ENCODE measurements at places on chromosomes 2 and 18. TPM values are rescaled to one million over a fixed set of nuclear protein-coding genes. Genes with fewer than 3 reads are reported as not detected.

Gene TP53I3
- 0.90 TPM for total RNA-seq

DNA sequence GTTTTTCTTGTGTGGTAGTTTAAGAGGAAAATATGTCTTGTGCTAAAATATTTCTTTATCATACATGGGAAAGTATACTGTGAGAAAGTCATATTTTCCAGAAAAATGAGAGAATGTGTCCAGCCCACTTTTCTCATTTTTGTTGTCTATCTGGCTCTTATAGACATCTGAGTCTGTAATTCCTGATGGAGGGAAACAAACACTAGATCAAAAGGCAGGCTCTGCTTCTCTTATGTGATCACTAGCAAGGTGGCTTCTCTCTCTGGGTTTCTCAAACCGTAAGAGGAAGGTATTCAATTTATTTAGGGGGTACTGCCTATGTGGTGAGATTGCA lies 40.0 kb upstream of the PEX13 start:
- no peaks in the 10 kb centered on the region for H3K36me3 ChIP-seq
- H3K27ac ChIP-seq = peak overlapping the region; percentile 35
- peaks cover 28% of the 10 kb centered on the region for H3K4me1 ChIP-seq
- H3K4me3 ChIP-seq = no peak overlapping the region
- H3K27me3 ChIP-seq = no peaks in the 10 kb centered on the region

Gene SLC19A3
- not detected for total RNA-seq

Gene SRD5A2
- total RNA-seq = not detected

Gene DSC3
- total RNA-seq = not detected

DNA sequence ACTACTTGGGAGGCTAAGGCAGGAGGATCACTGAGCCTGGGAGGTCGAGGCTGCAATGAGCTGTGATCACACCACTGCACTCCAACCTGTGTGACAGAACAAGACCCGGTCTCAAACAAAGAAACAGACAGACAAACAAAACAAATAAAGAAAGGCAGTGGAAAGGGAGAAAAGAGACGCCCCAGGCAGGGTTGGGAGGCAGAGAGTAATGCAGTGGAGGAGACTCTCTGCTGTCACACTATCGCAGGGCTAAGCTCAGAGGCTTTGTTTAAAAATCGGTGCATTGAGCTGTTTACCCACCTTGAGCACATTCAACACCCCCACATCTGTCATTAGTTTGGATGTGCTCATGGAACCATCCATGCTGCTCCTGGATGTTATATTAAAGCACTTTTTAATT lies 84.2 kb upstream of the RMP24 start:
- H3K4me1 ChIP-seq = no peaks in the 10 kb centered on the region
- DNase-seq = no peak
- H3K36me3 ChIP-seq = no peaks in the 10 kb centered on the region
- H3K27ac ChIP-seq = no peak overlapping the region
- H3K27me3 ChIP-seq = peaks cover 3% of the 10 kb centered on the region

- H3K27me3 ChIP-seq = peaks cover 82% of the 10 kb centered on the region
- H3K4me3 ChIP-seq = no peak overlapping the region
- DNase-seq = no peak
- H3K27ac ChIP-seq = no peak overlapping the region
Observed at GRCh38 chr2:176145085-176145969, 6.0 kb upstream of the HOXD4 start.

GRCh38 chr2:86357392-86357963 lies 20.1 kb upstream of the REEP1 start:
- no peak overlapping the region for H3K27ac ChIP-seq
- no peak overlapping the region for H3K4me3 ChIP-seq
- H3K36me3 ChIP-seq = no peaks in the 10 kb centered on the region

DNA sequence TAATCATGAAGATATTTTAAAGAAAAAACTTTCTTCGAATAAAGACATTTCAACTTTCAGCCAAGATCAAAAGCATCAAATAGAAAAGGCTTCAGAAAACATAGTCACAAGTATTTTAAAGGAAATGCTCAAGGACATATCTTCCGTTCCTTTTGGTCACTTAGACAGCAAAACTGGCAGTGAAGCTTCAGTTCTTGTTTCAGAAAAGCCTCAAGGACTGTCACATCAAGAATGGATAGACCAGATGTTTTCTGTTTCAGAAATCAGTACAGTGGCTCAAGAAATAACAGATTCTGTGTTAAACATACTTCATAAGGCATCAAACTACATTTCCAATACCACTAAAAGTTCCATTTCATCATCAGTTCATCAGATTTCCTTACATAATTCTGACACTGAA lies 51.8 kb downstream of the FSIP2 start:
- no peaks in the 10 kb centered on the region for H3K4me1 ChIP-seq
- no peak for DNase-seq
- no peak overlapping the region for H3K27ac ChIP-seq
- H3K36me3 ChIP-seq = no peaks in the 10 kb centered on the region
- no peak overlapping the region for H3K4me3 ChIP-seq

DNA sequence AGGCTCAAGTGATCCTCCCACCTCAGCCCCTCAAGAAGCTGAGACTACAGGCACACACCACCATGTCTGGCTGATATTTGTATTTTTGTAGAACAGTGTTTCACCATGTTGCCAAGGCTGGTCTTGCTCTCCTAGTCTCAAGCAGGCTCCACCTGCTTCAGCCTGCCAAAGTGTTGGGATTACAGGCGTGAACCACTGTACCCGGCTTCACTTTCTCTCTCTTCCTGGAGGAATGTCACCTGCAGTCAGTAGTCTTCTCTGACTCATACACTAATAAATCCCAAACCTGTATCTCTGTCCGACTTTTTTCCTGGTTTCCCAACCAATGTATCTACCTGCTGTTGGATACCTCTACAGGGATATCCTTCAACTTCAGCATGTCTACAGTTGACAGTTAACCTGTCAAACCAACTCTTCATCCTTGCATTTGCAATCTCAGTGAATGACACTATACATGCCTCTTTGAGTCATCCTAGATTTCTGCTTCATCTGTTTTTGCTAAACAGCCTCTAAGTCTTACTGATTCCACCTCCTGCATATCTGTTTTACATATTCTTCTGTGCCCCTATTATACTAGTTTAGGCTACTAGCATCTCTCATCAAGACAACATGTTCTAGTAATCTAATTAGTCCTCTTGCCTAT lies 54.5 kb downstream of the RBBP8 start:
- no peak overlapping the region for H3K4me3 ChIP-seq
- peaks cover 22% of the 10 kb centered on the region for H3K36me3 ChIP-seq
- no peaks in the 10 kb centered on the region for H3K27me3 ChIP-seq

GRCh38 chr2:224094413-224094812 lies 55.3 kb upstream of the SERPINE2 start:
- peaks cover 4% of the 10 kb centered on the region for H3K27me3 ChIP-seq
- no peak overlapping the region for H3K27ac ChIP-seq
- H3K4me1 ChIP-seq = no peaks in the 10 kb centered on the region
- DNase-seq = no peak
- H3K36me3 ChIP-seq = no peaks in the 10 kb centered on the region

- no peak for DNase-seq
- no peak overlapping the region for H3K4me3 ChIP-seq
- no peak overlapping the region for H3K27ac ChIP-seq
- no peaks in the 10 kb centered on the region for H3K4me1 ChIP-seq
Observed at GRCh38 chr18:44035554-44035953, 645.1 kb upstream of the SETBP1 start.

All from activated CD4-positive, alpha-beta memory T cell treated with anti-CD3 and anti-CD28 coated beads for 36 hours (primary cell).